Motor neuron (in vitro differentiated cells): ENCODE measurements at places on chromosomes 2 and 18. TPM values are rescaled to one million over a fixed set of nuclear protein-coding genes. Genes with fewer than 3 reads are reported as not detected.

- no peak for ATAC-seq
Observed at GRCh38 chr2:216246766-216247165, 125.5 kb downstream of the MARCHF4 start.

The CMPK2 gene
- total RNA-seq, result 1.00 and 1.5 TPM in 2 replicates

The PCARE gene
- 0.15 and 0.91 TPM in 2 replicates for total RNA-seq

The HADHB gene
- 111 and 117 TPM in 2 replicates for total RNA-seq

DNA sequence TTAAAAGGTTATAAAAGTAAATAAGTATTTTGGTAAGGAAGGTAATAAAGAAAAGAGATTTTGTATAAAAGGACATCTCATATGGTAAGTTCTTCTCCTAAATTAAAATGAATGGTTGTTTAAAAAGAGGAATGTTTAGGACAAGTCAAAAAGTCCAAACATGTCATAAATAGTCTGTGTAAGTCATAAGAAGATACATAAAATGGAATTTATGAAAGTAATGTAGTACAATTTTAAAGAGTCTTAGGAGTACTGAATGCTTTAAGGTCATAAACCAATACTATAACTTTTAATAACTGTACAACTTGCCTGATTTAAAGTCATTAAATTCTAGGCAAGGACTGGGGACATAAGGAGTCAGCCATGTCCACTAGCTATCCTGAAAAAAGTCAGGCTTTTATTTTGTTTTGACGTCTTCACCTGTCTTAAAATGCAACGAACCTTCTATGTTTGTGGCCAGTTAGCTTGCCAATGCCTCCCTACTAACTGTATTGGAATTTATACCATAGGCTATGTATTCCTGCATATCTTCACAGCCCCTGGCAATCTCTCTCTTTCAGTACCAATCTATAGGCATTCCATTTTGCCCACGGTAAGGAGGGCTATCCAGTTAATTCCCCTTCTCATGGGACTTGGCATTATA lies 312.3 kb upstream of the LRRTM4 start:
- ATAC-seq, result no peak

GRCh38 chr2:233060980-233061590 lies 943 bp downstream of the INPP5D start:
- no peak for ATAC-seq

DNA sequence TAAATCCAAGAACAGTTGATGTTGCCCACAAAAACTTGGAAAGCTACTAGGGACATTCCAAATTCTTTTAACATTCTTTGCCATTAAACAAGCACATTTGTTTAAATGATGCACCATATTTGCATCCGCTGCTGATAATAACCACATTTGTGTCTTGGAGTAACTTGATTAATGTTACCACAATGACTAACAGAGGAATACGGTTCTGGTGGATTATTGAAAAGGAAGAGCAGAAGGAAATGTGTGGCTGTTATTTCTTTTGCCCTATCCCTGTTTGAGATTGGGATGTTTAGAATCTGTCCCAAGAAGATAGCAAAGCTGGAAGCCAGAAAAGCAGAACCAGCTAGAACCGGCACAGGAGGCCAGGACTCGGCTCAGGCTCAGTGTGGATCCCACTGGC lies 39.2 kb upstream of the RASGRP3 start:
- ATAC-seq, result no peak

The GULP1 gene
- total RNA-seq, result 7.8 and 8.1 TPM in 2 replicates

The EML4 gene
- total RNA-seq, result 41.8 and 49.0 TPM in 2 replicates

GRCh38 chr2:154130821-154131220 lies 259.1 kb downstream of the GALNT13 start:
- peak; percentile 20 for ATAC-seq

The CNTNAP5 gene
- total RNA-seq, result 2.1 TPM in 1 of 2 replicates, not detected in the other

DNA sequence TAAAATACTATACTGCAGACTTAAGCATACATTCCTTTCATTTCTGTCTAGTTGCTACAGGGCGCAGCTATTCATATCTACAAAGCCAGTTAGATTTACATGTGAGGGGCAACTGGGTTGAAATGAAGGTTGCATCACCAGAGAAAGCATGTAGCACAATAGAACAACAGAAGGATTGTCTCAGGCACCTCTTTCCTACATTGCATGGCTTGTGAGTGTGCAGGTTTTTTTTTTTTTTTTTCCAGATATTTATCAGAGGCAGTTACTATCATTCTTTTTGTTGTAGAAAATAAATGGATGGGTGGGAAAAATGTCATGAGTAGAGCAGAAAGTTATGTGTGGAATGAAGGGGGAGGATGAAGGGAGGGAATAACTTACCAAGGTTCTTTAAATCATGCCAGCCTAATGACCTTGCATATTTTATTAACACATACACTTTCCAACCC lies 86.8 kb downstream of the ERBB4 start:
- ATAC-seq, result peak; percentile 91

The ANKRD62 gene
- total RNA-seq, result 0.11 and 0.15 TPM in 2 replicates

DNA sequence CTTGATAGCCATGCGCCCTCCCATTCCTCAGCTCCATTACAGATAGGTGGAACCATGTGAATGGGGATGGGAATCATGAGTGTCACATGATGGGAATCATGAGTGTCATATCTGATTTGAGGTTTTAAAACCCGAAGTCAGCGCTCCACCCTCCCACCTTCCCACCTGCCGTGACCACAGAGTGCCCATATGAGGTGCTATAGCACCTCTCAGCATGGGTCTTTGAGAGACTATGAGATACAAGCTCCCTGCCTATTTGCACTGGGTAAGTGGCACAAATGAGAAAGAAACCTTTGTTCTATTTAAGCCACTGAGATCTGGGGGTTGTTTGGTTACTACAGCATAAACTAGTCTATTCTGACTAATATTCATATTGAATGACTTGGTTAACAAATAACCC lies 78.5 kb upstream of the PTPRM start:
- ATAC-seq, result no peak

- ATAC-seq, result no peak
Observed at GRCh38 chr18:42131066-42131929, 176.3 kb downstream of the PIK3C3 start.

- ATAC-seq, result no peak
Observed at GRCh38 chr2:2639251-2640139, 308.4 kb upstream of the MYT1L start.

- no peak for ATAC-seq
Observed at GRCh38 chr2:38889575-38889974, at the start of gene ARHGEF33. TSS of gene ARHGEF33 (plus strand) at chr2:38889875. CDS start at chr2:38919448, 29,573 bp downstream.

- ATAC-seq, result no peak
Observed at GRCh38 chr2:172836347-172836821, 100.7 kb downstream of the RAPGEF4 start.

- ATAC-seq, result no peak
Observed at GRCh38 chr2:4973973-4974372, 718.2 kb upstream of the SOX11 start.

GRCh38 chr2:171798156-171798820 lies 95.8 kb downstream of the SLC25A12 start:
- no peak for ATAC-seq

The POTEC gene
- total RNA-seq, result 0.04 and 0.05 TPM in 2 replicates

GRCh38 chr18:79903787-79904356 lies 47.6 kb downstream of the SLC66A2 start:
- no peak for ATAC-seq
